Fibroblast of skin of left quadriceps (primary cell): ENCODE measurements at places on chromosomes 1 and 21.

DNA sequence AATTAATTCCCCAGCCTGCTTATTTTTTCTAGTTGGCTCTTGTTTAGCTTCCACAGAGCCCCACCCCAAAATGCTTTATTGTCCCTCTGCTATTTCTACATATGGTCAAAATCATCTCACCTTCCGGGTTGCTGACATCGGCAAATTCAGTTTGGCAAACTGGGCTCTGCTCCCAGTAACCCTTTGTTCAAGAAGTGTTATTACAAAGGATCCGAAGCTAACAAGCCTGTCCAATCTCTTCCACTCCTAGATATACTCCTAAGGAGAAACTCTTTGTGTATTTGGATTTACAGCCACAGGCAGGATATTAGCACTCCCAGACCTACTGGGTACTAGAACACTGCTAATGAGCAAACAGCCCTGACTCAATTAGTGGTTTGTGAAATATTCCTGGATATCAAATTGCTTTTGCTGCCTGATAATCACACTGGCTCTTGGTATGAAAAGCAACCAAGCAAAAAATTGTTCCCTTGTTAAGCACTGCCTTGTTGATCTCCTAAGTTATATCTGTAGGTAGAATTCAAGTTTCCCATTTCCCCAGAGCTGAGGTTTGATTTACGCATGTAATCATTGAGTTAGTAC lies 4.0 kb downstream of the JUN start:
- no peak for DNase-seq

- DNase-seq = no peak
Observed at GRCh38 chr1:218330043-218330623, 15.0 kb upstream of the TGFB2 start.

DNA sequence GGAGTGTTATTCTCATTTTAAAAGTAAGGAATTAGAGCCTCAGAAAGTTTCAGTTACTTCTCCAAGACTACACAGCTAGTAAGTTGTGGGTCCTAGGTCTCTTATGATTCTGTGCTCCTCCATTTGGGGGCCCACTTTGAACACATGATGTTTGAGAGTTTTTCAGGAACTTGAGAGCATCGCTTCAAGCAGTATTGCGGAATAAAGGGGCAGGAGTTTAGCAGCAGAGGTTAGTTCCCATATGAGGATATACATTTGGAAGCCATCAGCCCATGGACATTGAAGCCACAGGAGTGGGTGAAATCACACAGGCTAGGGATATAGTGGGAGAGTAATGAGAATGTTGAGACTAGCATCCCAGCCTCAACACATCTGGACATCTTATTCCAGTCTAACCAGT lies 143.2 kb downstream of the RASAL2 start:
- DNase-seq = no peak

- no peak for DNase-seq
Observed at GRCh38 chr1:236575523-236575922, 28.8 kb downstream of the HEATR1 start.

DNA sequence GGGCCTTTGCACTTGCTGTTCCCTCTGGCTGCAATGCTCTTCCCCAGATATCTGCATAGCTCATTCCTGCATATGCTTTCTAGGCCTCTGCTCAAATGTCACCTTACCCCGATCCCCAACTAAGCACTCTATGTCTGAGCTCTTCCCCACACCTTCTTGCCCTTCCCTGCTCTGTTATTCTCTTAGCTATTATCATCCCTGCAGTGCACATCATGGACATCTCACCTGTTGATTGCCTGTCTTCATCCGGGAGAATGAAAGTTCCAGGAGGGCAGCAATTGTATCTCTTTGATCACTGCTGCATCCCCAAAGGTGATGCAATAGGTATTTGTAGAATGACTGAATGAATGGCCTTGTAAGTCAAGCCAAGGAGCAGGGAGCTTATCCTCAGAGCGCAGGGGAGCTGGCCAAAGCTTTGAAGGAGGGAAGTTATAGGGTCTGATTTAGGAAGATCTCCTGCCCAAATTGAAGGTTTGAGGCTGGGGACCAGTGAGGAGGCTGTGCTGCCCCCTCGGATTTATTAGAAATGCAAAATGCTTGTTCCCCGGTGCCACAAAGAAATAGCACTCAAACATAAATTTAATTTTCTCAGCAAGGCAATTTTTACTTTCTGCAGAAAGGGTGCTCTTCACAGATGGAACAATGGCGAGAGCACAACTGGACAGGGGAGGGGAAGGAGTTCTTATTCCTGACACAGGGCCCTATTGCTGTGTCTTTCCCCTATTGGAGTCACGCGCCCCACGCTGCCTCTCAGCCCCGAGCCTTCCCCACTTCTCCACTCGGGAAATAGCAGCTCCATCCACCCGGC lies 631.1 kb downstream of the MATN1 start:
- DNase-seq = no peak

- no peak for DNase-seq
Observed at GRCh38 chr1:229221106-229222019, 49.5 kb upstream of the RAB4A start.

- no peak for DNase-seq
Observed at GRCh38 chr1:5304702-5305101, 650.3 kb downstream of the AJAP1 start.

GRCh38 chr1:64948905-64949833 lies 17.2 kb downstream of the JAK1 start:
- DNase-seq = no peak

- DNase-seq = no peak
Observed at GRCh38 chr1:7657287-7658016, 113.6 kb upstream of the VAMP3 start.

- no peak for DNase-seq
Observed at GRCh38 chr1:33256471-33257206, at the start of gene ZNF362. TSS of gene ZNF362 (plus strand) at chr1:33256492. CDS start at chr1:33270575, 14,083 bp downstream.

GRCh38 chr1:54254055-54254454 lies 54.1 kb downstream of the MRPL37 start:
- no peak for DNase-seq

DNA sequence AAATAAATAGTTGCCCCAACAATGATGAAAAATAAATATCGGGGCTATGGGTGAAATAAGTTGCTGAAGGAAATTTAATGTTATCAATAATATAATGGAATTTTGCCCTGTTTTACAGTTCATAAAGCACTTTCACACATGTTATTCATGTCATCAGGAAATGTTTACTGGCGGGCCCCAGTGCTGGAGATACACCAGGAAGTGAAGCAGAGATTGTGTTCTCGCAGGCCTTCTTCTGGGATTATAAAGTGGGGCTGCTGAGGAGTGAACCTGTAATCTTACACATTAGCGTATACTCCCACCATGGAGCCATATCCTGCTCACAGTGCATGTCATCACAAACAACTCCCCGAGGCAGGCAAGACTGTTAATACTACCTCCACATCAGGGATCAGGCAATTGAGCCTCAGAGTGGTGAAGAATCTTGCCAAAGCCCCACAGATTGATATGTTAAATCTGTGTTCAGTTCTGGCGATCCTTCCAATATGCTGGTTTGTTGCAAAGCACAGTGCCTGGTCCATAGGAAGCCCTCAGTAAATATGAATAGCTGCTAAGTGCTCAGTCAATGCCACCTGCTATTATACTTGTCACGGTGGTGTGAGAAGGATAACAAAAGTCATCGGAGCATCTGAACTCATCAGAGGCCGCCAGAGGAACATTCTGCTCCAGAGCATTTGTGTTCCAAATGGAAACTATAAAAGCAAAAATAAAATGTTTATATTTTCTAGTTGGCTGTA lies 104.4 kb upstream of the UBE2U start:
- no peak for DNase-seq

DNA sequence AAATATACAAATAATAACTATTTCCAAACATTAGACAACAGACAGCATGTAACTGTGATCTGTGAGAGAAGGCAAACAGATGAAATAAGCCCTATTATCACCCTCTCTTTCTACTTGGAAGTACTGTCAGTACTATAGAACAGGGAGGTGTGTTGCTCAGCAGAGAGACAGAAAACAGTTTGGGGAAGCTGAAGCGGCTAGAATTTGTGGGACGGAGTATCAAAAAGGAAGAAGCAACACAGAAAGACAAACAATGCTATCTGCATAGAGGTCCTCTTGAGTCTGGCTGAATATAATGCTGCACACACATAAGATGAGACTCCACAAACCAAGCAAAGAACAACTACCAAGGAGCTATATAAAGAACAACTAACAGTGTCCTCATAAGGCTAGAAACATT lies 59.4 kb downstream of the ZZZ3 start:
- DNase-seq = no peak

DNA sequence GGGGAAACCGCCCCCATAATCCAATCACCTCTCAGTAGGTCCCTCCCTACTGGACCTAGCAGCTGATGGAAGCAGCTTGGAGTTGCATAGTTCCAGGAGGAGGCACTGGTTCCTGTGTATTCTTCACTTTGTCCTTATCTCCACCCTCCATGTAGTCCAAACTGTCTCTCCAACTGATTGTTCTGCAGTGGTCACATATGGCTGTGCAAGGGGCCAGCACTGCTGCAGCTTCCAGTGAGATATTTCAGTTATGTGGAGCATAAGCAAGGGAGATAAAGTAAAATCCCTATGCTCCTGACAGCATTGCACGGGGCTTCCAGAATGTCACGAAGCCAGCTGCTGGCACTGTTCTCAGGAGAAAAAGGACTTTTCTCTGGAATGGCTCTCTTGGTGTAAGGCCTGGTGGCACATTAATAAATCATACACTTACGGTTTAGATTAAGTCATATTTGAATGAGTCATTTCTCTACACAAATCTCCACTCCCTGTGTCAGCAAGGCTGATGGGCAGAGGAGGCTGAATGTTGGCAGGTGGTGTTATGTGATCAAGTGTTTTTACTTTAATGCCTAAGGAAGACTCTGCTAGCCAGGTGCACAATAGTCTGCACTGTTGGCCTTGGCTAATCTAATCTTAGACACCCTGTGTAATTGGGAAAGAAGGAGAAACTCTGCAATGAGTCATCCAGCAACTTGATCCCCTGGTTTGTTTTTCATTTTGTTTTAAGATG lies 93.4 kb downstream of the KCNK1 start:
- DNase-seq = peak; percentile 13

DNA sequence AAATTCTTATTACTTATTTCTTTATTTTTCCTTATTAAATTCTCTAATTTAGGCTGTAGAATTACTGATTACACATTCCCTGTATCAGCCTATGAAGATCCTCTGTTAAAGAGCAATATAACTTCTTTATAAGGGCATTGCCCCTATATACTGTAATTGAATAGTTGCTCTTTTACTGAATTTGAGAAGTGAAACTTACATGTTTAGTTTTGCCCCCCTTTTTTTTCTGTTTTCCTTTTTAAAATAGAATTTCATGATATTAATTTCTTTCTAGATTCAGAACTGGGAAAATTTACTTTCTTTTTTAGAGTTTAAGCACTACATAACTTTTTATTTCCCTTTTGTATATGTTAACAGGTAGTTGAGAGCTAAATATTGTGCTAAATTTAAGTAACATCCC lies 29.5 kb upstream of the PGM1 start:
- no peak for DNase-seq

DNA sequence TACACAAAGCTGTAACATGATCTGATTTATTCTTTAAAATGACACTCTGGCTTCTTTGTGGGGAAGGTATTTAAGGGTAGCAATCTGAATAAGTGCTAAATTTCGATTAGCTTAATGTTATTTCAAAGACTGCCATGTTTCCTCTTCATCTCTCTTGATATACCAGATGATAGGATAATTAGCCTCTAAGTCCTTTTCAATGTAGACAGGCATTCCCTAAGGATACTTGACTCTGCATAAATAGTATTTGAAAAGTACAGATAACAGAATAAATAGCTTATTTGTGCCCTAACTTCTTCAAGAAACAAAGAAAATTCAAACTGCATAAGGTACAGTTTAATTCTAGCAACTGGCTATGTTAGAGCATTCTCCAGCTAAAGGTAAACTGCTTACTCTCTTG lies 46.2 kb downstream of the ARHGAP29 start:
- no peak for DNase-seq

GRCh38 chr1:107430540-107431228 lies 289.8 kb downstream of the NTNG1 start:
- no peak for DNase-seq

DNA sequence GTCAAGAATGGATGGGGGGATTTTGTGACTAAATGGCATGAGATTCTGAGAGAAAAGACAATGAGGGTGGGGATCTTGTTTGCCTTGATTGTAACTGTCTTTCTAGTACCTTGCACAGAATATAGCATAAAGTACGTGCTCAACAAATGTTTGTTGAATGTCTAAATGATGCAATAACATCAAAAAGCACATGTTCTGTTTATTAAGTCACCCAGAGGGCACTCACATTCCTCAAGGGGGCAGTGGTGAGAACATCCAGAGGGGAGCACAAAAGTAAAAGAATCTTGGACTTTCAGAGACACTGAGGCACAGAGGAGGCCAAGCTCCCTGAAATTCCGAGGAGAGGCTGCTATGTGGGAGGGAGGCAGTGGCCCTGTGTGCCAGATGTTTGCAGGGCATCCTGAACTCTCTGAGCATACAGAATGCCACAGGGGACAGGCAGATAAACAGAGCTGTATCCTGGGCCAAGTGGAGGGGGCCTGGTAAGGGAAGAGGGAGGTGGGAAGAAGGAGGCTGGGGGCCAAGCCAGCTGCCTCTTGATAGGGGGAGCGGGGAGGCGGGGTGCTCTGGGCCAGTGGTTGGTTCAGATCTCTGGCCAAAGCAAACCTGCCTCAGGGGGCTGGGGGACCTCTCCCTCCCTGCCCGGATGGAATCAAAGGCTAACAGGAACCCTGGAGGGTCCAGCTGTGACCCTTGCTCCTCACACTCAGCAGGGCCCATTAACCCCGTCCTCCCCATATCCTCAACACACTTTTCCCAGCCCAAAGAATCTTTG lies 6.5 kb upstream of the ATP1A2 start:
- DNase-seq = no peak

- DNase-seq = no peak
Observed at GRCh38 chr1:65083263-65083896, 64.6 kb upstream of the AK4 start.

DNA sequence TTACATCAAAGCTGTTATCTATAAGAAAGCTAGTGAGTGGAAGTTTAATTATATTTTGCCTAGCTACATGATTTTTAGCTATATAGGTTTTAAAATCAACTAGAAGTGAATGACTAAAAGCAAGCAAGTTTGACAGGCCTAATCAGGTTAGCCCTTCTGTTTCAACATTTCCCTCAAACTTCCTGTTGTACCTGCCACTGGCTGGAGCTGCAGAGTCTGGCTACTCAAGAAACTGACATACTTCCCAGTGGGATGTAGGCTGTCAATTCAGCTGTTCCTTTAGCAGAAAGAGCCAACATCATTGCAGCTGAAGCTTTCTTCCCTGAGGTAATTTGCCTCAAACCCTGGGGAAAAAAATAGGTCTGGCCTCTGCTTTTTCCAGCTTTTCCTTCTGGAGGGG lies 87.1 kb upstream of the TNR start:
- DNase-seq = no peak

- no peak for DNase-seq
Observed at GRCh38 chr1:28518745-28519341, 13.0 kb downstream of the RCC1 start.

- DNase-seq = no peak
Observed at GRCh38 chr1:175192630-175193526, at the start of gene KIAA0040. TSS of gene KIAA0040 (minus strand) at chr1:175192776. CDS start at chr1:175161013, 31,763 bp downstream.
